Activated naive CD4-positive, alpha-beta T cell treated with Interleukin-2 at 50 U/mL for 16 hours (primary cell): ENCODE measurements at places on chromosomes 2 and 18.

DNA sequence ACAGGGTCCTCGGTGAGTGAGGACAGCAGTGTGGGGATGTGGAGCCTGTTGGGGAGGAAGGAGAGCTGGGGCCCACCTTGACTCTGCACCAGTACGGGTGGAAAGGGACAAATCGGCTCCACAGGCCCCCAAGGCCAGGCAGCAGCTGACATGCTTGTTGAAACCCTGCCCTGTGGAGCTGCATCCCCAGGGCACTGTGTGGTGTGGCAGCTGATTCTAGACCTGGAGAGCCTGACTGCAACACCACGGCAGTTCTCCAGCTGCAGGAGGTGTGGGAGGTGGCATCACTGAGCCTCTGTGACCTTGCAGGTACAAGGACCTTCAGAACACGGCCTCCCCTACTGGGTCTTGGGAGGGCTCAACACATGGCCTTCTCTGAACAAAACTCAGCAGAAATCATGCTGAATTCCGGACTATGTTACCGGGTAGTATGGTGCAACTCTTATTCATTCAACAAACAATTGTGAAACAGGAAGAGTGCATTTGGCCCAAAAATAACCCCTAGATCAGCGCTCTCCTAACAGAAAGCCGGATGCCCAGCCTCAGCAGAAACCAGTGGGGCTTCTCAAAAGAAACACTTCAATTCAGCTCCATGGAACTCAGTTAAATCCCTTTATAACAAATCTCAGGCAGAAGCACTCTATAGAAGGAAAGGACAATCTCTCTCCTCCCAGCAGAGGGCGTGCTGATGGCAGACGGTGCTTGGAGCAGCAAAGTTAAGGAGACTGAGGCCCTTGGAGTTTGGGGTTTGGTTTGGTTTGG is 104.4 kb upstream of the SALL3 start:
- DNase-seq, result peak; percentile 5

GRCh38 chr18:39453356-39453755 is 1887.8 kb upstream of the CELF4 start:
- no peak for DNase-seq

- DNase-seq, result no peak
Observed at GRCh38 chr18:34742891-34743341, 32.8 kb downstream of the DTNA start.

DNA sequence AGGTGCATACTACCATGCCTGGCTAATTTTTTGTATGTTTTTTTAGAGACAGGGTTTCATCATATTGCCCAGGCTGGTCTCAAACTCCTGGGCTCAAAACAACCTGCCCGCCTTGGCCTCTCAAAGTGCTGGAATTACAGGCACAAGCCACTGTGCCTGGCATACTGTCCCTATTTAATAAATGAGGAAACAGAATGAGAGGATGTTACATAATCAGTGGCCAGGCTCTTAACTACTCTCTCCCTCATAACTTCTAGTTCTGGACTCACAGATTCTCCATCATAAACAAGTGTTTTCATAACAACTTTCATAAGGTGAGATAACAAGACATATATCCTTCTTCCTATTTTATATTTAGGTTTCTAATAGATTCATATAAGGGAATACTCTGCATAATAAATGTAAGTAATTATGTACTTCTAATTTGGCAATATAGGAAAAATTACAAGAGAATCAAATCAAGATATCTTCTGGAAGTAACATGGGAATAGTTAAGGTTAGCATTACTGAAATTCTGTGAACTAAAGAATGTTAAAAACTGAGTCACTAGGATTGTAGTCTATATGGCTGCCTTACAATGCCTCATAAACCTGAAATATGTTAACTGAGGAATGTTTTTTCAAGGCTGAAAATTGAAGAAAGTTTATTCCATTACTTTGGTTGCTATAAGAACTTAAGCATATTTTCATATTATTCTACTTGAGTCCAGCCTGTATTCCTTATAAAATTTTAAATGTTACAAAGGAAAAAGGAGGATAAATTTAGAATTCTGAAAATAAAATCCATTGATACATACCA is 71.3 kb downstream of the SLC25A12 start:
- no peak for DNase-seq

- no peak for DNase-seq
Observed at GRCh38 chr2:241555711-241556110, 2.8 kb upstream of the BOK start.

- DNase-seq, result no peak
Observed at GRCh38 chr2:215660687-215661086, 224.8 kb upstream of the FN1 start.

DNA sequence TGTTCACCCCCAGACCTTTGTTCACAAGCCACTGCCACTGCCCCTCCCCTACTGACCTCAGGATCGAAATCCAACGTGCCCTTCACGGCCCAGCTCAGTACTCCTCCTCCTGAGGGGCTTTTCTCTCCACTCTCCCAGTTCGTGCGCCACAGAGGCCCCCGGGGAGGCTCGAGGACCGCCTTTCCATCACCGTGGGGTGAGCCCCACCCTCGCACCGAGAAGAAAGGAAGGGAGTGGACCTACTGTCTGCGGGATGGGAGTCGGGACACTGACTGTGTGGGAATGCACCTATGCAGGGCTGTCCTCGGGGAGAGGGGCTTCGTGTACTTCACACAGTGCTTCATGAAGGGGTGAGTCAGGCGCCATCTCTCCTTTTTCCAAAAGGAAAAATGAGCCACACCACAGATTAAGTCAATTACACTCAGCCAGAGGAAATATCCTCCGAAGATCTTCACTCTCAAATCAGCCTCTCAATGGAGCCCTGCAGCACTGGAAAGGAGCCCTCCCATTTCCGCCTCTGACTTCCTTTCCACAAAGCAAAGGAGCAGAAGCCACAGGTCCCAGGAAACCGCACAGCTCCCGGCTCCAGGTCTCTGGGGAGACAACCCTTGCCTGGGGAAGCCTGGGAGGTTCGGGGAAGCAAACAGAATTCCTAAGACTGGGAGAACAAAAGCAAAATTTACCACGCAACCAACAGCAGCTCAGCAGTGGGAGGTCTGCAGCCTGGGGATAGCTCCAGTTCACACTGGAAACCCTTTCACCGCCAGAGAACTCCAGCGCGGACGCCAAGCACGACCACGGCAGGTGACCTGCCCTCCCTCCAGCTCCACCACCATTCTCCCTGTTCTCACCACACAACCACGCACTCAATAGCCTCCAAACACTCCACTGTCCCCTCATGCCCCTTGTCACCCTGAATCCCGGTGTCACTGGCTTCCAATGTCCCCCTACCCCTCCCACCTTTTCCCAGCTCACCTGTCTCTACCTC is 21.6 kb downstream of the ADCY3 start:
- DNase-seq, result no peak

DNA sequence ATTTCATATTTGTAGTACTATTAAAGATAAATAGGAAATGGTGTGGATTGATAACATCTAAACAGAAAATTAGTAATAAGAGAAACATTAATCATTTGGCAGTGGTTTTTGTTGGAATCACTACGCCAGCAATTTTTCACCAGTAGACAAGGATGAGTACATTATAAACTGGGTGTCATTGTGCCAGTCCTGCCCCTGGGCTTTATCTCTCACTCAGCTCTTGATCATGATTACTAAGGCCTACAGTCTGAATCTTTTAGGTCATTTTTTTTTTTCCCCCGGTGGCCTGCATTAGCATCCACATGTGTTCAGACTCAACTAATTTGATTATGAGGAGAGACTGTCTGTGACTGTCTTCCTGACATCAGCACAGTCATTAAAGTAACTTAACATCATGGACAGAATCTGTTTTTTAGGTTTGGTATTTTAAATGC is 16.2 kb downstream of the GULP1 start:
- DNase-seq, result no peak

- DNase-seq, result no peak
Observed at GRCh38 chr2:23664066-23664788, 262.7 kb downstream of the ATAD2B start.

- no peak for DNase-seq
Observed at GRCh38 chr2:129443235-129443864, 536.1 kb upstream of the RAB6C start.

- DNase-seq, result no peak
Observed at GRCh38 chr2:120052597-120052996, 39.7 kb downstream of the EPB41L5 start.

DNA sequence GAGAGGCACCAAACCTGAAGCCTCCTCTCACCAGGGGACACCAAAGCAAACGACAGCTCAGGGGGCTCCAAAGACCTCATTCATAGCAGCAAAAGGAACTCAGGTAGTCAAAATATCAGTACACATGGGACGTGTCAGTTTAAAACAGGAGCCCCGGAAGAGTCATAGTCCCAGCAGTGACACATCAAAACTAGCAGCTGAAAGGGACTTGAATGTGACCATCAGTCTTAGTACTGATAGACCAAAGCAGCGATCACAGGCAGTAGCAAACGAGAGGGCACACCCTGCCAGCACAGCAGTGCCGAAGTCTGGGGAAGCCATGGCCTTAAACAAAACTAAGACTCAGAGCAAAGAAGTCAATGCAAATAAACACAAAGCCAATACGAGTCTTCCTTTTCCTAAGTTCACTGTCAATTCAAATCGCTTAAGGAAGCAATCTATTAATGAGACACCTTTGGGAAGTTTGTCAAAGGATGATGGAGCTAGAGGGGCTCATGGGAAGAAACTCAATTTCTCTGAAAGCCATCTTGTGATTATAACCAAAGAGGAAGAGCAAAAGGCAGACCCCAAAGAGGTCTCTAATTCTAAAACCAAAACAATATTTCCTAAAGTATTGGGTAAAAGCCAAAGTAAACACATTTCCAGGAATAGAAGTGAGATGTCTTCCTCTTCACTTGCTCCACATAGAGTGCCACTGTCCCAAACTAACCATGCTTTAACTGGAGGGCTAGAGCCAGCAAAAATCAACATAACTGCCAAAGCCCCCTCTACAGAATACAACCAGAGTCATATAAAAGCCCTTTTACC is 1.2 kb downstream of the GALNT5 start:
- DNase-seq, result no peak

GRCh38 chr2:201768918-201769317 is 11.8 kb downstream of the ALS2 start:
- DNase-seq, result no peak

- DNase-seq, result no peak
Observed at GRCh38 chr2:84844141-84844540, 36.7 kb downstream of the TRABD2A start.

- DNase-seq, result no peak
Observed at GRCh38 chr2:226121046-226121738, 678.4 kb downstream of the IRS1 start.

GRCh38 chr18:76528477-76529432 is 33.7 kb upstream of the ZNF516 start:
- DNase-seq, result no peak

DNA sequence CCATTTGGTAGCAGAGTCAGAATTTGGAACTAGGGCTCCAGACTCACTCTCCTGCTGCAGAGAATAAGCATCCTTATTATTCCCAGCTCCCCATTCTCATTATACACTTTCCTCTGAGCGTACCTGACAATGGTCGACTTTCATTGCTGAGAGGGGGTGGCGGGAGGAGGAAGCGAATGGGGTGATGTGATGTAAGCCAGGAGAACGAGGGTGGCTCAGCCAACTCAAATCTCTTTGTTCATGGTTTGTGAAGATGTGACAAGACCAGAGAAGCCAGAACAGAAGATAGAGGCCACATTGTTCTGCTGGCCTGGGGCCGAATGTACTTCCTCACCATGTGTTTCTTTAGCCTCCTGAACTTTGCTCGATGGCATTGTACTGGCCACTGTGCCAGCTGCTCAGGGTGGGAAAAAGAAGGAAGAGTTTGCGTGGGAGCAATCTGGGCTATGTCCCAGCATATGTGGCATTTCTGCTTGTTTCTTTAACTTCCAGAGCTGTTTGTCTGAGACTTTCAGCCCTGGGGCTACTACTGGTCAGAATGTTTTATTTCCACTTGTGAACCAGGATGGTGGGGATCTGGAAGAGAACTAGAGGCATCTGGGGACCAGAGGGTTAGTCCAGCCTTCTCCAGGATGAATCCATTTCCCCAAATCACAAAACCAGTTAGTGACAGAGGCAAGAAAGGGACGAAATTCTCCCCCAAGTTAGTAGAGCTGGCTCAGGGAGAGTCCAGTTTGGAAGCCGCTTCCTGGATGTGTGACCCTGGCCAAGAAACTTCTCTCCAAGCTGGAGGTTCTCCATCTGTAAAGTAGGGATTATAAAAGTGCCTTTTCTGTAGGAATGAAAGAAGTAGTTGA is 62.6 kb downstream of the MOGAT1 start:
- no peak for DNase-seq

- no peak for DNase-seq
Observed at GRCh38 chr2:147463881-147464520, 380.8 kb upstream of the ACVR2A start.

- no peak for DNase-seq
Observed at GRCh38 chr2:220893411-220893810, 678.7 kb downstream of the EPHA4 start.

DNA sequence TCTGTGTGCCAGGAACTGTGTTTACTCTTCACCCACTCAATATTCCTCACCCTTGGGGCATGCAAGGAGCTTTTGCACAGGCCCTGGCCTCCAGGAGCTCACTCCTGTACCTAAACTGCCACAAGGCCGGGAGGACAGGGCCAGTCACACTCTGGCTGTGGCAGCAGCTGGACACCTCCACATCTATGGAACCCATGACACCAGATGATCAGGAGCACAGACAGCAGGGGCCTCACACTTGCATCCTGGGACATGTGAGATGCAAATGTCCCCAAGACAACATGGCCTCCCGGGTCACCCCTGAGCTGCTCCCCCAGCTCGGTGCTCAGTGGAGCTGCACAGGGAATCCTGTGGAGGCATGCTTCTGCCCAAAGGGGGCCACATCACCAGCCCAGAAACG is 61.8 kb upstream of the SLC66A3 start:
- no peak for DNase-seq

DNA sequence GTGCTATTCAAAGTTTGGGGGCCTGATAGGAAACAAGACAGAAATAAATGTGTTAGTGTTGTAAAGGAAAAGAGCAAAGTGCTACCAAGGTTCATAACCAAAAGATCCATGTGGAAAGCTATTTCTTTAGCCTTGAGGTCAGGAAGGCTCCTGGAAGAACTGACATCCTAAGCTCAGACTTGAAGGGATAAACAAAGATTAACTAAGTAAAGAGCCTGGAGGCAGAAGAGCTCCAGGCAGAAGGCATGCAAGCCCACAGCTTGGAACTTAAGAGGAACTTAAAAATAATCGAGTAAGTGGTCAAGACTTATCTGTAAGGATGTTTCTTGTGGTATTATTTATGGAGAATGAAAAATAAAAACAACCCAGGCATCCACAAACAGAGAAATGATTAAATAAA is 245.0 kb upstream of the MGAT5 start:
- no peak for DNase-seq

- no peak for DNase-seq
Observed at GRCh38 chr2:155391613-155392130, 693.2 kb downstream of the KCNJ3 start.

- no peak for DNase-seq
Observed at GRCh38 chr18:70332694-70333093, 43.8 kb downstream of the SOCS6 start.

DNA sequence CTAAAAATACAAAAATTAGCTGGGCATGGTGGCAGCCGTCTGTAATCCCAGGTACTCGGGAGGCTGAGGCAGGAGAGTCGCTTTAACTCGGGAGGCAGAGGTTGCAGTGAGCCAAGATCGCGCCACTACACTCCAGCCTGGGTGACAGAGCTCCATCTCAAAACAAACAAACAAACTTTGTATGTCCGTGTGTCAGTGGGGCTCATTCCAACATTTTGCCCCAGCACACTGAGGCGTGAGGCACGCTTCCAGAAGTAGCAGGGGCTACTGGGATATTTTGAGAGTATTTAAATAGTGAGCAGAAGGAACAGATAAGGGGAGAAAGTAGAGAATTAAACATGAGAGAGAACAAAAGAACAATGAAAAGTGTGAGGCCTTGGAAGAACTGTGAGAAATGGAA is 83.3 kb upstream of the TANK start:
- no peak for DNase-seq
